ENCODE measurements at places on chromosomes 13 and 19.
A peak's percentile ranks its signal among the peaks of the same experiment; 100 is the strongest.

GRCh38 chr13:108326309-108326708, 56.8 kb downstream of the TNFSF13B start:
- peak; percentile 73 for DNase-seq

DNA sequence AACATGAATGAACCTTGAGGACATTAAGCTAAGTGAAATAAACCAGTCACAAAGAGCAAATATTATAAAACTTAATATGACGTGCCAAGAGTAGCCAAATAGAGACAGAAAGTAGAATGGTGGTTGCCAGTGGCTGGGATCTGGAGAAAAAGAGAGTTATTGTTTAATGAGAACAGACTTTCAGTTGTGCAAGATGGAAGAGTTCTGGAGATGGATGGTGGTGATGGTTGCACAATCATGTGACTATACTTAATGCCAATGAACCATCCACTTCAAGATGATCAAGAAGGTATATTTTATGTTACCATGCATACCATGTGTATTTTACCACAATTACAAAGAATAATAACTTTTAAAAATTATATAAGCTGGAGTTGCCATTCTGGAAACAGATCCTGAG, 65.7 kb upstream of the MTIF3 start:
- no peak for DNase-seq

DNA sequence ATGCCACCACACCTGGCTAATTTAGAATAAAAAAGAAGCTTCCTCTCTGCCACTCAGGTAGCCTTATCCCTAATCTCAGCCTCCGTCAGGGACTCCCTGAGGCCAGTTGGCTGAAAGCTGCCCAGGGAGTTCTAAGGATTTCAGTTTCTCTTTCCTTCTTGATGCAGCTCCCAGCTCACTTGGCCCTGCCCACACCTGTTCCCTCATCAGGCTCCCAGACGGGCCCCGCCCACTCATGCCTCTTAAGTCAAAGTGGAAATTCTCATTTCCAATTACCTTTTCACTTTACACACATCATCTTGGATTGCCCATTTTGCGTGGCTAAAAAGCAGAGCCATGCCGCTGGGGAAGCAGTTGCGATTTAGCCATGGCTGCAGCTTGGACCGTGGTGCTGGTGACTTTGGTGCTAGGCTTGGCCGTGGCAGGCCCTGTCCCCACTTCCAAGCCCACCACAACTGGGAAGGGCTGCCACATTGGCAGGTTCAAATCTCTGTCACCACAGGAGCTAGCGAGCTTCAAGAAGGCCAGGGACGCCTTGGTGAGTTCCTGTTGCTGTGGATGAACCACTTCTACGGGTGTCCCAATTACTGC, at the start of gene IFNL1:
IFNL1 (plus strand) TSS at position 353 of the 591 bp plus-strand sequence; CDS start at position 368, 15 bp downstream.
- DNase-seq, result no peak

DNA sequence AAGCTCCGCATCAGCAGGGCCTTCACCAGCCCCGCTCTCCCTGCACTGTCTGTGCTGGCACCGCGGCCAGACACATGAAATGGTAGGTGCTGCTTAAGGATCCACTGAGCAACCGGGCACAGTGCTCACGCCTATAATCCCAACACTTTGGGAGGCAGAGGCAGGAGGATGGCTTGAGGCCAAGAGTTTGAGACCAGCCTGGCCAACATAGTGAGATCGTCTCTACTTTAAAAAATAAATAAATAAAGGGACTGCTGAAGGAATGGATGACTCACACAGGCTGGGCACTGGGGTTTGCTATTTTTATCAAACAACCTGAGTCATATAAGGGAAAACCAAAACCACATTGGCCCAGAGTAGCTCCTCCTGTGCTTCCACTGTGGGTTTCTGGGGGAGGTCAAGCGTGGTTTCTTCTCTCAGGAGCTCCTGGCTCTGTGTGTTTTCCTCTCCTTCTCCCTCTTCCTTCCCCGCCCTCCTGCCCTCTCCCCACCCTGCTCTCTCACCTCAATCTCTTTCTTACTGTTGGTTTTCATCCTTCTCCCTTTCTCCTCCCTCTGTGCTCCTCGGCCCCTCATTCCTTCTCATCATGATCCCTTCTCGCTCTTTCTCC, 21.3 kb downstream of the VRK3 start:
- no peak for DNase-seq

DNA sequence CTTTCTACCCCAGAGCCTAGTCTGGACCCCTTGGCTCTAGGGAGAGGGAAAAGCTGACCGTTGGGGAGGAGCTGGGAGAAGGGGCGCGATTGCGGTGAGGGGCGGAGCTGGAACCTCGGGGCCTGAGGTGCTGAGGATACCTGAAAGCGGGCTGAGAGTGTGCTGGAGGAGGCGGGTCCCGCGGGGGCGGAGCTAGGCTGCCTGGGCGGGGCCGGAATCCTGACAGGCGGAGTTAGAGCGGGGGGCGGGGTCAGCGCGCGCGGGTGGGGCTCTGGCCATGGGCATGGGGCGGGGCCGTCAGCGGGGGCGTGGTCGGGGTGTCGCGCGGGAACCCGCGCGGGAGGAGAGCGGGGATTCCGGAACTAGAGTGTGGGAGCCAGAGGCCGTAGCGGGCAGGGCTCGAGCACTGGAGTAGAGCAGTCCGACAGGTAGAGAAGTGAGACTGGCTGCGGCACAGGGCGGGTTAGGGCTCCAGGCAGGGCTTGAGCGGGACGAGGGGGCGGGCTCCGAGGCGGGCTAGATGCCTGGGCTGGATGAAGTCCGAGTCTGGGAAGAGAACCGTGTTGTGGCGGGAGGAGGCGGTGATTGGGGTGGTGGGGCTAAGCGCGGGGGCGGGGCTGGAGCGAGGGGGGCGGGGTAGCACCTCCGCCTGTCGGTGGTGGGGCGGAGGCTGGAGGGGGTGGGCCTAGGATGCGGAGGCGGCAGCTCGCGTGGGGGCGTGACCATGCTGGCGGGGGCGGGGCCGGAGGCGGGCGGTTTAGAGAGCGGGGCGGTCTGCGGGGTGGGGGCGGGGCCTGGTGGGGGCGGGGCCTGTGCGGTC, at the start of gene INAFM1:
INAFM1 (plus strand) TSS at position 815 of the 820 bp plus-strand sequence. CDS start 35 bp downstream, outside the sequence.
- DNase-seq, result peak; percentile 97

DNA sequence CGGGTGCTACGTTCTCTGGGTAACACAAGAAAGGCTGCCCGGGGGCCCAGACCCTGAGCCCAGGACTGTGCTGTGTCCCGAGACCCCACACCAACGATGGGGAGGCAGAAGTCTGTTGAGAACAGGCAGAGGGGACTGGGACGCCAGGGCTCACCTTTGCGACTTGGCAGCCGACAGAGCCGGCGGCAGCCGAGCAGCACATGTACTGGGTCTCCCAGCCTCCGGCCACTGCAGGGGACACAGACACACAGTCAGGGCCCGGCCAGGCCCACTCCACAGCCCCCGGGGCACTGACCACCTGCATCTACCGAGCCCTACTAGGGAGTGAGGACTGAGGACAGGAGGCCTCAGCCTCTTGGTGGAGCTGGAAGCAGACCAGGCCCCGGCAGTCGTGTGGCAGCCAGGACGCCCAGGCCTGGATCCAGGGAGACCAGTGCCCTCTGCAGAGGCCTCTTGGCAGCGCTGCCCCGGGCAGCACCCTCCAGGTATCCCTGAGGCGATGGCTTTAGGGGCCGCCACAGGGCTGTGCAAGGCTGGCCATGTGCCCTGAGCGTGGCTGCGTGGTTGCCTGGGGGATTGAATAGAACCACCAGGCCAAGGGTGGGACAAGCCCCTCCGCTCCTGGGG, 5.6 kb upstream of the ATP8B3 start:
- no peak for DNase-seq

- no peak for DNase-seq
These were observed 56.2 kb downstream of the DHRS12 start for GRCh38 chr13:51747438-51748434.

GRCh38 chr13:45812695-45813372, 38.7 kb downstream of the SIAH3 start:
- no peak for DNase-seq

- no peak for DNase-seq
These were observed 816.9 kb upstream of the SLC10A2 start for GRCh38 chr13:103883164-103883563.

- peak; percentile 35 for DNase-seq
These were observed 3.5 kb downstream of the LYPD5 start for GRCh38 chr19:43798546-43799409.

DNA sequence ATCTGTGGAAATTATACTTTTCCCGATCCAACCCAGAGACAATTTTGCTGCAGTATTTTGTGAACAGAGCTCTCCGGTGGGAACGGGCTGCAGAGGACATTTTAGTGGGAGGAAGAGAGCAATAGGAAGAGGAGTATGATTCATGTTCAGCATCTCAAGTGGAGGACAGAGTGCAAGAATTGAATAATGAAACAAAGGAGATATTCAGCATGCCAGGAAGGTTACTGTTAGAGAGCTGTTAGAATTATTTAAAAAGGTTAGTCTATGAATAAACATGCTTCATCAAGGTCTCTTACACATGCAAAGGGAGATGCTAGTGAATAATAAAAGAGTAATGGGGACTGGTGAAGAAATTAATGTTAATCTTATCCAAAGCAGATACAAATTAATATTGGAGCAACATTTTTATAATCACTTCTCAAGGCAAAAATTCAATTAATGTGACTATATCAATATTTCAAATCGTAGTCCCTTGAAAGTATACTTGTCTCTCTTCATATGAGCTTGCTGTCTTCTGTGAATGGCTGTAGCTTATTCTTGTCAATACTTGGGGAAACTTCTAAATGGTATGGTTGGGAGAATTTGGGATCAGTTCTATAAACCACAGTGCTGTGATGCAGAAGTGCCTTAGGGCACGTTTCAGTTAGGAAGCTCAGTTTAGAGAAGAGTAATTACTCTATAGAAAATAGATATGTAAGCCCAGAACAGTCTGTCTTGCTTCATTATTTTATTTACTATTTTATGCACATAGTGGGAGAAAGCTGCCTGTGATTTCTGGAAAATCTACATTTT, 1165.8 kb downstream of the OLFM4 start:
- no peak for DNase-seq

DNA sequence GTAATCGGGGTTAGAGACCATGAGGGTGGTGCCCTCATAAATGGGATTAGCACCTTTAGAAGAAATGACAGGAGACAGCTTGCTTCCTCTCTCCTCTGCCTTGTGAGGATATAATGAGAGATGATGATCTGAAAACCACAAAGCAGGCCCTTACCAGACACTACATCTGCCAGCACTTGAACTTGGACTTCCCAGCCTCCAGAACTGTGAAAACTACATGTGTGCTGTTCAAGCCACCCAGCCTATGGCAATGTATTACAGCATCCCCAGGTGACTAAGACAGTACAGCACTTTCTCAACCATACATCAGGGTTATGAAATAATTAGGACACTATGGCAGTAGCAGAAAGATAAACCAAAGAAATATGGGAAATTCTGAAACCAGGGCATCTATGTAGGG, 7.4 kb downstream of the ZNF564 start:
- no peak for DNase-seq

Measured in T-helper 2 cell (primary cell).